ENCODE measurements at places on chromosomes 2 and 18. TPM values are rescaled to one million over a fixed set of nuclear protein-coding genes. Genes with fewer than 3 reads are reported as not detected.
A peak's percentile ranks its signal among the peaks of the same experiment; 100 is the strongest.

DNA sequence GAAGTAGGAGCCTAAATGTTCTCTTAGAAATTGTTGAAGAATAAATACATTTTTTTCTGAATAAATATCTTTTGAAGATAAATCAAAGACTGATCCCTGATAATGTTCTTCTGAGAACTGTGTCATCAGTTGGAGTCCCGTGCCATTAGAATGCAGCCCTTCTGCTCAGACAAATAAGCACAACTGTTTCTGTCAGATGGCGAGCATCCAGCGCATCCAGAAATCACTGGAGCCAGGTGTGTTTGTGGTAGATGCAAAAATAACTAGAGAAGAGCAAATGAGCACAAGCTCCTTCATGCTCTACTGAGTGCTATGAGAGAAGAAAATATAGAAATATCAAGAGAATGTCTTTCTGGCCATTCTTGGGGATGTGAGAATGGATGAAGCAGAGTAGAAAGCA is 573.7 kb downstream of the THSD7B start:
- DNase-seq, result no peak

DNA sequence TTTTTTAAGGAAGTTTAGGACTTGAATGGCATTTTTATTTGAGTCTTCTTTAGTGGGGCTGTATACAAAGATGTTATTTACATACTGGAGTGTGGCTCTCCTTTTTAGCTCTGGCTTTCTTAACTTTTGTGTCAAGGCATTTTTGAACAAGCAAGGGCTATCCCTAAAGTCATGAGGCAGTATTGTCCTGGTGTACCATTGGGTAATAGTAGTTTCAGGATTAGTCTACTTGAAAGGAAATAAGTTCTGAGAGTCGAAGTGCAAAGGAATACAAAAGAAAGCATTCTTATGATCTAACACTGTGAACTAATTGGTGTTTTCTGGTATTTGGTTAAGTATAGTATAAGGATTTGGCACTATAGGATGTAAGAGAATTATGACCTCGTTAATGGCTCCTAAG is 1.9 kb upstream of the CYP27A1 start:
- no peak for DNase-seq

GRCh38 chr2:218017211-218018053 is 14.6 kb upstream of the TNS1 start:
- no peak for DNase-seq

DNA sequence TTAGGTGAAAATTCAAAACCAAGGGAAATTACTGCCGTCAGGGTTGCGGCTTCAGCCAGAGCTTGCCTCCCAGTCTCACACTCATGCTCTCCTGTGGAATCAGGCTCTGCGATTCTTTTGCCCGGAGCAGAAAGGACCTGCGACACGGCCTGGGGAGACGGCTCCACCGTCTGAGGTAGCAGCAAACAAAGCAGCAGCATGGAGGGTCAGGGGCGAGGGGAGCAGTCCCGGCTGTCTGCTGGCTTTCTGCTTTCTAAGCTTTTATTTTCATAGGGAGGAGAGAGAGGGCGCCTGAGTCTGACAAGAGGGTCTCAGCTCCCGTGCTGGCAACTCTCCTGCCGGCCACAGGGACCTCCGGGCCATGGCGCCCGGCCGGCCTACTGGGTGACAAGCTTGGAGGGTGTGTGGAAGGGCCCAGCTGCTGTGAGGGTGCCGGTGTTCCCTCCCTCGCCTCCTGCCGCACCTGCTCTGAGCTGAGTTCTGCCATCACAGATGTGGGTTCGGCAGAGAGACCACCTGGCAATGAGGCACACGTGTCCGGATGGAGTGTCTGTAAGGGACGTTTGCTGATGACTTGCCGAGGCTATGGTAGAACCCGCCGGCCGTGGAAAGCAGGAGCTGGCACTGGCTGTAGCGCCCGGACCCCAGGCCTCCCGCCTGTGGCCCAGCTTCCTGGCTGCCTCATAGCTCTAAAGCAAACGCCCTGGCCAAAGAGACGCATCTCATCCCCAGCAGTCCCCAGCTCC is 66.2 kb upstream of the CTDP1 start:
- no peak for DNase-seq

- no peak for DNase-seq
These were observed 115.5 kb upstream of the RAB27B start for GRCh38 chr18:54712758-54713157.

DNA sequence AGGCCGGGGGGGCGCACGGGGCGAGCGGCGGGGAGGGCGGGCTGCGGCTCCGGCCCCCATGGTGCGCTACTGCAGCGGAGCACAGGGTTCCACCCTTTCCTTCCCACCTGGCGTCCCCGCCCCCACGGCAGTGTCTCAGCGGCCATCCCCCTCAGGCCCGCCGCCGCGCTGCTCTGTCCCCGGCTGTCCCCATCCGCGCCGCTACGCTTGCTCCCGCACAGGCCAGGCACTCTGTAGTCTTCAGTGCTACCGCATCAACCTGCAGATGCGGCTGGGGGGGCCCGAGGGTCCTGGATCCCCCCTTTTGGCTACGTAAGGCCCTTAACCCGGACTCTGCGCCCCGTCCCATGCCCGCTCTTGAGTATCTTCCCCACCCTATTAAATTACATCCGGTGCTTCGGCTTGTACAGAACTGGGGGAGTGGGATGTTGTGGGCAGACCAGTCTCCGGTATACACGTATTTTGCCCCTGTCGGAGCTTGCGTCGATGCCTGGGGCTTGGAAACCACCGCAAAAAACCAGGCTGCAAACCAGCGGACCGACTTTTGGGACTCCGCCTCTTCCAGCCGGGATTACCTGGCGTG is 598 bp upstream of the WBP1 start:
- peak; percentile 73 for DNase-seq

GRCh38 chr2:19348692-19349091 is 9.7 kb downstream of the OSR1 start:
- no peak for DNase-seq

The CFAP221 gene
- polyA plus RNA-seq, result 0.15 TPM

The MC5R gene
- polyA plus RNA-seq, result 5.5 TPM

The DQX1 gene
- 0.25 TPM for polyA plus RNA-seq

The PSMD1 gene
- 69.0 TPM for polyA plus RNA-seq
